ENCODE measurements at places on chromosomes 6 and 20. TPM values are rescaled to one million over a fixed set of nuclear protein-coding genes. Genes with fewer than 3 reads are reported as not detected.
A peak's percentile ranks its signal among the peaks of the same experiment; 100 is the strongest.

GRCh38 chr20:46690219-46691106 is 1.2 kb upstream of the TP53RK start:
- no peak for DNase-seq

DNA sequence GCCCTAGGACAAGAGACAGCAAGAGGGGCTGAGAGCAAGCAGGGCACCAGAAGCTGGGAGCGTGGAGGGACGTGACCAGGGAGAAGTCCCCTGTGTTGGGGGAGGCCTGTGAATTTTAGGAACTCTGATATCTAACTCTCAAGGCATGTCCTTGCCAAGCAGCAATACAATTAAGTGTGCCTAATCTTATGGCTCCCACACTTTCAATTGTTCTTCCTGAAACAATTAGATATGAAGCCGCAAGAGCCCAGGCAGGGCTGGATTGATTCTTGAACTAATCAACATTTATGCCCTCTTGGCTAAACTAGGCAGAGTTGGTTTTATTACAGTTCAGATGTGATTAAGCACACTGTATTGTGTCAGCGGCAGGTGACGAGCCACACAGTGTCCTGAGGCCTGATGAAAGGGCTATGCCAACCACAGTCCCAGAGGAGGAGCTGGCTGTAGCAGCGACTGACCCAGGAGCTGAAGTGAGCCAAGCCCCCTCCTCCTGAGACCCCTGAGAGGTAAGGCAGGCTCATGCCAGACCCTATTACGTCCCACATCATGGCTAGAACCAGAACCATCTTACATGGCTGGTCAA is 4.2 kb upstream of the MAVS start:
- no peak for DNase-seq

GRCh38 chr20:60117065-60117464 is 158.8 kb downstream of the CDH26 start:
- DNase-seq: no peak

GRCh38 chr20:10708351-10709185 is 34.8 kb upstream of the JAG1 start:
- DNase-seq: peak; percentile 14

Gene HLA-DOA
- 0.14 TPM for total RNA-seq

Gene TCF15
- total RNA-seq: not detected

DNA sequence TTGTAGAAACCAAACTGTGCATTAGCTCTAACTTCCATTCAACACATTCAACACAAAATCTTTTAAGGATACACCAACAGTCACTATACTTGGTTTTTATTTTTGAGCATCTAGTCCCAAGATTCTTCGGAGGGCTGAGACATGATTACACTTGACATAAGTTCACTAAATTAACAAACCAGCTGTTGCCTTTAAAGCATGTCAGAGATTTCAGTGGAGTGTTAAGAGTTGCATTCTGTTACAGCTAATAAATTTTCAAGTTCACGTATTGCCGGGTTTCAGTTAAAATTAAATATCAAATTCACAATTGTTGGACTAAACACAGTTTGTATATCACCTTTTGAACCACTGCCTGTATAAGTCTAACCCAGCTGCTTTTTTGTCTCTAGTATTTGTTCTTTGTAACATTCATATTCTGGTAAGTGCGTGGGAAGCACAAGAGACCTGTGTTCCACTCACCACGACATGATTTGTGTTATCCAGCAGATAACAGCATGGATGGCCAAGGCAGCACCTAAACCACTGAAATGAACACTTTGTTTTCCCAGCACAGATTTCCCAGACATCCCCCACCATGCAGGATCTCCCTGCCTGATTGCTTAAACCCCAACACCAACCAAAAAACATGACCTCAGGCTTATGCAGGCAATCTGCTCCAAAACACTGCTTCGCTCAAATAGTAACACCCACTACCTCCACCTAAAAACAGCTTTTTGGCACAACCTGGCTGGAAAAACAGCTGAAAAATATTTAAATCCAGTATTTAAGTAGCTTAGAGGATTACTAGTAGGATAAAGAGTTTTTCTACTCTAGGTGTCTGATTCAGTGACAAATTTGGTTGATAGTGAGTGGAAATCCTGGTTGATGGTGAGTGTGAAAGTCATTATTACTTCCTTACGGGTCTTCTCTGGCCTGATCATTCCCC is 286.5 kb upstream of the NT5E start:
- DNase-seq: no peak

Gene TLDC2
- not detected for total RNA-seq

DNA sequence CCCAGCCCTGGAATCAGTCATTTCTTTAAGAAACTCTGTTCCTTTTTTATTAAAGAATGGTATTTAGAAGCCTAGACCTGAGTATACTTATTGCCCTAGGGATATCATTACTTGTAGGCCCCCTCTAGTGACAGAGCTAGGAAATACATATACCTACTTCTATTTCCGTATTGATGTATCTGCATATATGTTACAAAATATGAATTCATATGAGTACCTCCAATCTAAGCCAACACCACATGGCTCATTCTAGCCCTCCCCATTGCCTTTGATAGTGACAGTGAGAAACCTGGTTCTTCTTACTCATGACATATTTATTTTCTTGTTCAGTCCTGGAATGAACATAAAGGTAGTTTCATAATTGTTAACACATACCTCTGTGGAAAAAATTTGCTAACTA is 137.2 kb downstream of the FARS2 start:
- DNase-seq: peak; percentile 37

GRCh38 chr6:41258196-41258493 is 28.3 kb downstream of the TREM1 start:
- no peak for DNase-seq

- no peak for DNase-seq
Measured at GRCh38 chr6:124753562-124754105, 208.6 kb upstream of the RNF217 start.

- no peak for DNase-seq
Measured at GRCh38 chr20:63337786-63338420, 23.2 kb downstream of the CHRNA4 start.

DNA sequence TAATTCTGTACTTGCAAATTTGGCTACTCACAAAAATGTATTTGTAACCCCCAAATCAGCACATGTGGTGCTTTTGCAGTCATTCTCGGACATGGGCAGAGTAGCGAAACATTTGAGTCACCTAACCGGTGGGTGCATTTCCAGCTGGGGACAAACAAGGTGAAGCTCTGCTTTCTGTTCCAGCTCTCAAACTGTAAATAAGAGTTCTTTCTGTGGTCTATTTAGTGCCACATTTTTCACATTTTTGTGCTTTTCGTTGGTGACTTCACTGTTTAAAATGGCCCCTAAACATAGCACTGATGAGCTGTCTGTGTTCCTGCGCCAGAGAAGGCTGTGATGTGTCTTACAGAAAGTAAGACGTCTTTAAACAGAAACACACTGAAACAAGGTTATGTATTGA is 244.5 kb downstream of the CDC5L start:
- peak; percentile 42 for DNase-seq

DNA sequence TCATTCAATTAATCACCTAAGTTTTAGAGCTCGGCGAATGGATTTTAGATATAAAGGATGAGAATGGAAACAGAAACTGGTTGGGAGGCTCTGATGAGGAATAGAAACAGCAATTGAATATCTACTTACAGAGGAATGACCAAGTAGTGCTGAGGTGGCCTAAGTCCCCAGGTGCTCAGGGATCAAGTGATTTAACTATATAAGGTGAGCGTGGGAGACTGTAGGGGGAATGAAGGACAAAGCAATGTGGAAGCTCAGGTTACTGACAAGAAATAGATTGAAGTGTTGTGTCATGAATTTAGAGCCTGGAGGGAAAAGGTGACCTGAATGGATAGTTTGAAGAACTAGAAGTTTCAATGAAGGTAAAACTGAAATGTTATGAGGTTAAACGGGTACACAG is 495.4 kb upstream of the SOX4 start:
- DNase-seq: no peak

Gene ADAM33
- not detected for total RNA-seq

Gene C6orf132
- total RNA-seq: not detected

Gene FAM50B
- 3.2 TPM for total RNA-seq

Gene MUC22
- not detected for total RNA-seq

DNA sequence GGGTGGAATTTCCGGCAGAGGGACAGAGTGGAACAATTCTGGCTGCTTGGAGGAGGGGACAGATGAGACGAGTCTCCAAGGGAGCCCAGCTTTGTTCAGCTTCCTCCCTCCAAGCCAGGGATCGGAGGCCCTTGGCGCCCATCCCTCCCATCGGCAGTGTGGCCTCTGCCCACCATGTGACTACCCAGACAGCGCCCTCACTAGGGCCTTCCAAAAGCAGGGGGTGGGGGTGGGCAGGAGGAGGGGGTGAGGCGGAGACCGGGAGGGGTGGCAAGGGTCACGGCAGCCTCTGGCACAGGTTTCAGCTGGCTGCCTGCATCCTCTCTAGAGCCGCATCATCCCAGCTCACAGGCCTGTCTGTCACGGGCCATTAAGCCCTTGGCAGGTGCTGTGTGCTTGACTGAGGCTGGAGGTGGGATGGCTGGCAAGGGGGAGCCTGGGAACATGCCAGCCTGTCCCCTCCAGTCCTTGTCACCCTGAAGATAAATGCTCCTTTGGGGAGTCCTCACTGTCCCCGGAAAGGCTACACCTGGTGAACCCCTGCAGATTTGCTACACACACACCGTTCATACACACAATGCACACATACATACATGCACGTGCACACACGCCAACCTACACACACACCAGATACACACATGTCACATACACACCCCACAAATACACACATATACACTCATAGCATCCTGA is 6.2 kb upstream of the FGD2 start:
- DNase-seq: no peak

DNA sequence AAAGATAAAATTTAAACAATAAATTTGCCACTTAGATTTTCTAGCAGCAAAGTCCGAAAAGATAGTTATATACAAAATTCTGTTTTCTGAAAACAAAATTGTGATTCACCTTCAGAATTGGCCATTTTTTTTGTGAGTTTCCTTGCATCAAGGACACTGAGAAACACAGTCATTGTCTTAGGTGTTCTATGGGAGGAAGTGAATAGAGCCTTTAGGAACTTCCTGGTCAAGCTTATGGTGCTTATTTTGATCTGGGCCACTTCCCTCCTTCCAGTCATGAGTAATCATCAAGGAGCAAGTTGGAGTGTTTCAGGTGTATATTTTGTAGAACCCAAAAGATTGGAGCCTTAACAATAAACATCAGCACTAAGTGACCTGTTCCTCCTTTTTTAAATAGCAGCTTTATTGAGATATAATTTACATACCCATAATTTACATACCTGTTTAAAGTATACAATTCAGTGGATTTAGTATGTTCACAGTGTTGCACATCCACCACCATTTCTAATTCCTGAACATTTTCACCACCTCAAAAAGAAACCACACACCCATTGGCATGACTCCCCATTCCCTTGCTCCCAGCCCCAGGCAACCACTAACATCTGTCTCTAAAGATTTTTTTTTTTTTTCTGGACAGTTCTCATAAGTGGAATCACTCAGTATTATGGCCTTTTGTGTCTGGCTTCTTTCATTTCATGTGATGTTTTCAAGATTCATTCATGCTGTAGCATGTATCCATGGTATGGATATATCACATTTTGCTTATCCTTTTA is 17.6 kb downstream of the TMEM74B start:
- no peak for DNase-seq

DNA sequence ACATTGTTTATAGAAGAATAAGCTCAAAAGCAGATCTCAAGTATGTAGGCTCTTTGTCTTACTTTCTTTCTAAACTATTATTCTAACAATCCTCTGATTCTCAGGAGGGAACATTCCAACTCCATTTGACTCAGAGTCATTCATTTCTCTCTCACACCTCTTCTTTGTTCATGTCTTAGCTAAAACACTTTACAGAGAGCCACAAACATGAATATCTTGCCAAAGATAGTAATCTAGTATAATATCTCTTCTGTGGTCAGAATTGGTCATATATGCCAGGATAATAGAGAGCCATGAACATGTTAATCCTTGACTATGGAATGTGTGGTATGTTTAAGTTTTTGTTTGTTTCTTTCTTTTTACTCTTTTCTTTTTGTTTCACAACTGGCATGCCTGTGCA is 456.0 kb upstream of the PTCHD4 start:
- no peak for DNase-seq

DNA sequence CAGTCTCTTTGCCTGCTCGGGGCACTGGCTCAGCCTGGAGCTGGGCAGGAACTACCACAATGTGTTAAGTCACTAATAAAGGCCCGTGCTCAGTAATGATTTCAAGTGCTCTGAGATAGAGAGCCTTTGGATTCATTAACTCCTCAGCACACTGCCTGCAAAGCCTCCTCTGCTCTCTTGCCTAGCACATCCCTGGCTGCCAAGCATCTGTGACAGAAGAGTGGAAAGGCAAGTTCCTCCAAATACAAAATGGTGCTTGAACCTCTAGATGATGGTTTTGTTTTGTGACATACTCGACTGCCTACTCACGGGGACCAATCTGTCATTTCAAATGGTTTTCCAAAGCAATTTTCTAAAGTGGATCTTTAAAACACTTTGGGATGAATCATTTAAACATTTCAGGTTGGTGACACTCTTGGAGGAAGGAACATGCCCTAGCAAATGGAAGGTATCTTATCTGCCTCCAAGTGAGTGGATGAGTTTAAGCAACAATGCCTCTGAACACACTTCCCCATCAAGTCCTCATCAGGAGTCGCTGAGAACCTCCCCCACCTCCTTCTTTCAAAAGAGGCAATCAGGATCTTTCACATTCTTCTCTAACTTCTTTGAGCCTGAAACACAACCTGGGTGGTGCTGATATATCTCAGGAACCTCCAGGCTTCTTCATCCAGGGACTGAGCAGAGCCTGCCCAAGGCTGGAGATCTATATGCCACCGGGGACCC is 35.8 kb downstream of the METTL24 start:
- DNase-seq: no peak

- peak; percentile 65 for DNase-seq
Measured at GRCh38 chr6:88780714-88781389, 182.6 kb downstream of the RNGTT start.

GRCh38 chr6:169783971-169784820 is 32.8 kb downstream of the ERMARD start:
- DNase-seq: no peak

GRCh38 chr20:19947611-19948264 is 69.4 kb upstream of the NAA20 start:
- peak; percentile 26 for DNase-seq
